M059J (cell line): ENCODE measurements at places on chromosomes 3 and 15. TPM values are rescaled to one million over a fixed set of nuclear protein-coding genes. Genes with fewer than 3 reads are reported as not detected.

Gene FOXL2NB
- total RNA-seq, result 1.4 and 2.6 TPM in 2 replicates

DNA sequence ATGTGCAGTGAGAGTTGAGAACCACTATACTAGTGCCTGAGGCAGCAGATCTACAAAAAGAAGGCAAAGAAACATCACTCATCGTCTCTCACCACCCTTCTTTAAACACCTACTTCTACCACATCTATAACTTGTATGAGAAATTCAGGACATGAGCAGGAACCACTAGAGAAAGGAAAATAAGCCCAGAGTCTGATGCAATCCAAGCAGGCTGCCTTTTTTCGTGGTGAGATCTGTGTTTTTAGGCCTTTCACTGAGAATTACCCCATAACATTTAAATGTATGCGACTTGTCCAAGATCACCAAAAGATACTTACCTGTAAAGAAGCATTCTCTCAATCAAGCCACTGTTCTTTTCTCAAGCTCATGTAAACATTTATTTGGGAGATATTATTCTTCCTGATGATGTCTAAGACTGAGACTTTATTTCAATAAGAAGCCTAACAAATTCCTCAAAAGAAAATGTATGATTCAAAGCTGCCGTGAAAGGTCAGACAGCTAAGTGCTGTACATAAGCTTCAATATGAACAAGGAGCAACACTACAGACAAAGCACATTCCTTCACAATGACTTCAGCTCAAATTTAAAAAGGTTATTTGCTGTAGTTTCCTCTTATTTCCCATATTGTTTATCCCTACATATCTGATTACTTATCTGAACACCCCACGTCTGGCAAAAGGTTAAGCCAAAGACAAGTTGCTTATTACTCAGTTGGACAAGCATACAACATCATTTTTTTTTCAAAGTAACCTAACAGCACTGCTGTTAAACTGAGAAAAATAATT is 16.5 kb downstream of the SPICE1 start:
- peak; percentile 64 for DNase-seq

DNA sequence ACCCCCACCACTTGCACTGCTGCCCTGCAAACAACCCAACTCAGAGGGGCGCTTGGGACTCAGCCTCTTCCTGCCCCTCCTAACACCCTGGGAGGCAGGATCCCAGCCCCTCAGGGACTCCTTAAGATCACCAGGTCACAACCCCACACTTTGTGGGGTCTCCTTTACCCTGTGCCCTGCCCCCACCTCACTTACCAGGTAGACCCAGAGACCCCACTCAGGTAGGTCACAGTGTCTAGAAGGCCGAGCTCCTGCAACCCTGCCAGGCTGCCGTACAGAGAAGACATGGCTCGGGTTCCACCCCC is 9.1 kb downstream of the PLA2G4F start:
- DNase-seq, result no peak

DNA sequence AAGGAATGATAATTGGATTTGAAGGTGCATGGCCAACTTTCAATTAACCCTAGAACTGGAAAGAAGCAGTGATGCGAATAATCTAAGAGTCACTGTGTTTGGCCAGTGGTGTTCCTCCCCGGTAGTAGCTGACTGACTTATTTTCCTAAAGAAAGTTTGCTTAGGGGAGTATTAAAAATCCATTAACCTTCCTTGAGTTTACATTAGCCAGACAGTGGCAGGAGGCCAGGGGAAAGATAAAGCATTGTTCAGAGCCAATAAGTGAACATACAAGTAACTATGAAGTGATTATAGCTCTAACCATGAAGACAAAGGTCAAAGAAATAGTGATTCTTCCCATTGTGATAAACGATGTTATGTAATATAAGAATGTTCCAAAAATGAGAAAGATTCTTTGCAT is 8.9 kb upstream of the TMEM202 start:
- no peak for DNase-seq

GRCh38 chr15:80159301-80159700 is 6.5 kb downstream of the FAH start:
- no peak for DNase-seq
